MM.1S (cell line): ENCODE measurements at places on chromosomes 16 and 17.

GRCh38 chr16:26348095-26348494 is 656.3 kb downstream of the HS3ST4 start:
- no peak for DNase-seq

DNA sequence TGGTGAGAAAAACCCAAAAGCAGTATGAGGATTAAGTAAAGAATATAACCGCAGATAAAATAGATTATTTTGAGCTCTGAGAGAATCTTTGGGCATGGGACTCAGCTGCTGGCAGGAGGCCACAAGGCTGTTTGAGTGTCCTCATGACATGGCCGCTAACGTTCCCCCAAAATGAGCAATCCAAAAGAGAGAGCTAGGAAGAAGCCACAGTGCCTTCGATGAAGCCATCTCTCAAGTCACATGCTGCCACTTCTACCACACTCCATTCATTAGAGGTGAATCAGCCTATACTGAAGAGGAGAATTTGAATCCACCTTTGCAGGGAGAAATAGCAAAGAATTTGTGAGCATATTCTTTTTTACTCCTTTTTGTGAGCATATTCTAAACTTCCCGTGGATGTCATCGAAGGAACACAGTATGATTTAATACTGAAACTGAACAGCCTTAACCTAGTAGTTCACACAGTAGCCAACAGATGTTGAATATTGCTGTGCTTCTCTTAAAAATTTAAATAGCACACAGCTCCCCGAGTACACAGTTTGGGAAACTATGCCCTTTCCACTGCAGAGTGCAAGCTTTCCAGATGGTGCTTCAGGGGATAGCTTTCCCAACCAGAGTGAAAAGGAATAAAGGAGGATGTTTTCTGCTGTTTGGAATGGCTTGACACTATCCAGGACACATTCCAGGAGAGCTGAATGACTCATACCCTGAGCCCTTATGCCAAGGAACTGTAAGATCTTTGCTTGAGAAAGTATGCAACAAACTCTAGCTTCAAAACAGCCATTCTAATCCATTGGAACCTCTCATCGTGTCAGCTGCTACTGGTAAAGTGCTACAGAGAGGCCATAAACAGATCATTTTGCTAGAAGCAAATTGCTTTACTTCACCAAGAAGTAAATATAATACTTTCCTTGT is 33.9 kb downstream of the ANKFY1 start:
- no peak for DNase-seq

GRCh38 chr16:11833951-11834695 is 17.2 kb downstream of the RSL1D1 start:
- no peak for DNase-seq

GRCh38 chr17:75041656-75042280 is 5.0 kb downstream of the ATP5PD start:
- no peak for DNase-seq

DNA sequence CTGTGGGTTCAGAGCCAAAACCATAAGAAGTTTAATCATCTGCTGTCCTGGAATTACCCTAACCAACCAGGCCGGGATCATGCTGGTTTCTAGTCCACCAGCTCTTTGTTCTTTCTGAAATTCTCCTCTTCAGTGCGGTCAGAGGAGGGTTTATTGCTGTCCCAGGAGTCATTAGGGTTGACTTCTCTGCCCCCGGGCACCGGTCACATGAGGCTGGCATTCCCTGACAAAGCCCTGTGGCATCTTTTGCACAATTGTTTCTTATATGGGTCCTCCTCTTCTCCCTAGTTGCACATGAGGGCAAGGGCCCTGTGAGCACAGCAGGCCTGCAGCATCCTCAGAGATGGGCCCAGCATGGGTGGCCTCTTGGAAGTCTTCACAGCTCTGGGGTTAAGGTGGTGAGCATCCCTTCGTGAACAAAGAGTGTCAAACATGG is 243.9 kb downstream of the IRF8 start:
- no peak for DNase-seq

- no peak for DNase-seq
Observed at GRCh38 chr17:48578616-48579470, 693 bp upstream of the HOXB4 start.

DNA sequence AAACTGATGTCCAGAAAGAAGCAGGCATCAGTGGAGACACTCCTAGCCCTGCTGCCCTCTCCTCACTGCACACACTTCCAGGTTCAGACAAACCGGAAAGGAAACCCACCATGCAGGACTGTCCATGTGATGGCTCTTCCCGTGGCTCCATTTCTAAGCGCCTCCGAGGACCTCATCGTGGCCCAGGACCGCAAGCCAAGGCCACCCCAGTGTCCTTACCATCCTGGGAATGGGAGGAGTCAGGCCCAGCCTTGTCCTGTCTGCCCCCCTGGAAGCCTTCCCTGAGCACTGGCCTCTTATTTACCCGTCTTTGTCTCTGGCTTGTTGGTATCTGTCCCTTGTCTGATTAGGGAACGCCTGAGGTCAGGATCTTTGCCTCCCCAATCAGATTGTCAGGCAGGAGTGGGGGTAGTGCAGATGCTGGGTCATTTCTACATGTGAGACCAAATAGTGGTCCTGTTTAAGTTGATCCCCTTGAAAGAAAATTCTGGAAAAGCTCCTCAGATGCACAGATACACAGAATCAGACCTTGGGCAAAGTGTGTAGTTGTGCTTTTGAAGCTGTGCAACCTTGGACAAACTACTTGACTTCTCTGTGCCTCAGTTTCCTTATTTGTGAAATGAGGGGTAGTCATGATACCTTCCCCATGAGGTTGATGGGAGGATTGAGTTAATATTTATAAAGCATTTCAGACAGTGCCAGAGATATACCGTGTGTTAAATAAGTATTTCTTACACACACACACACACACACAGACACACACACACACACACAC is 744 bp downstream of the TAC4 start:
- no peak for DNase-seq
